T-helper 22 cell (primary cell): ENCODE measurements at places on chromosomes 2 and 18.

DNA sequence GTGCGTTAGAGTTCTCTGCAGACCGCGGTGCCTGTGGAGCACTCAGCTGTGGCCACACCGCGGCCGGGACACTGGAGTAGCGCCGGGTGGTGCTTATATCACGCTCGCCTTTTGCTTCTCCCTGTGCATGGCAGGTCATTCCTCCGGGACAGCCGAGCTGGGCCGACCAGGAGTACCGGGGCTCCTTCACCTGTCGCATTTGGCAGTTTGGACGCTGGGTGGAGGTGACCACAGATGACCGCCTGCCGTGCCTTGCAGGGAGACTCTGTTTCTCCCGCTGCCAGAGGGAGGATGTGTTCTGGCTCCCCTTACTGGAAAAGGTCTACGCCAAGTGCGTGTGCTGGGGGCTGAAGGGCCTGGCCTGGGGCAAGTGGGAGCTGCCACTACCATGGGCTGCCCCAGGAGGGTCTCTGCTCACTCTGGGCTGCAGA lies 4.2 kb downstream of the CAPN10 start:
- no peak for DNase-seq

GRCh38 chr2:233428008-233428407 lies 73.7 kb downstream of the DGKD start:
- DNase-seq = no peak

GRCh38 chr2:241666627-241667400 lies 19.8 kb downstream of the DTYMK start:
- DNase-seq = no peak

GRCh38 chr18:38572554-38573111 lies 1007.0 kb upstream of the CELF4 start:
- no peak for DNase-seq

- DNase-seq = no peak
Measured at GRCh38 chr2:17804358-17804757, 11.9 kb upstream of the MSGN1 start.

DNA sequence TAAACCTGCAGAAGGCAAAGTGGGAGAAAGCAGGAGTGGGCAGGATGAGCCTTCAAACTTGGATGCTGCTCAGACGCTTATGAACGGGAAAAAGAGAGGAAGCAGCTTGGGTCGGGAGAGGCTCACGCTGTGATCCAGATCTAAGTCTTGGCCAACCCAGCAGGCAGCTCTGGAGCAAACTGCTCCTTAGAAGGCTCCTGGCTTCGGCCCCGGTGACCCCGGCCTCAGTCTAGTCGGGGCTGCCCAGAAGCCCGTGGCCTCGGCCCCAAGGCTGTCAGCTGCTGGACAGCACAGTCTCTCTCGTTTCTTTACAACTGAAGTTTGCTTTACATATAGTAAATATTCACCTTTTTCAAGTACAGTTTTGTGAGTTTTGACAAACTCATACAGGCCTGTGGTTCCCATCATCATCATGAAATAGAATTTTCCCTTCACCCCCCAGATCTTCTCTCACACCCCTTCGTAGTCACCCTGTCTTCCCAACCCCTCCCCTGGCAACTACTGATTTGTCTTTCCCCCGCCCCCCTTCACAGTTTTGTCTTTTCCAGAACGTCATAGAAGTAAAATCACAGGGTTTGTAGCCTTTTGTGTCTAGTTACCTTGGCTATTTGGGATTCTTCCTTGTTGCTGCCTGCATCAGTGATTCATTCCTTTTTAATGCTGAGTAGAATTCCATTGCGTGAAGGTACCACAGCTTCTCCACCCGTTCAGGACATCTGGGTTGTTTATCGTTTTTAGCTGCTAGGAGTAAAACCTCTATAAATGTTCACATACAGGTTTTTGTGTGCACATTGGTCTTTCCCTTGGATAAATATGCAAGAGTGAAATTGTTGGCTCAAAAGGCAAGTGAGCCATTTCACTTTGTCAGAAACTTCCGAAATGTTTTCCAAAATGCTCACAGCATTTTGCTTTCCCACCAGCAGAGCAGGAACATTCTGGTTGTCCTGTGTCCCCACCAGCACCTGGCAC lies 35.1 kb downstream of the MYO7B start:
- DNase-seq = no peak

- DNase-seq = no peak
Measured at GRCh38 chr2:29733965-29734364, 187.4 kb downstream of the ALK start.

- DNase-seq = no peak
Measured at GRCh38 chr2:119862127-119862889, 102.6 kb downstream of the PTPN4 start.

GRCh38 chr18:57352271-57352701 lies at the start of gene ST8SIA3:
Gene ST8SIA3, plus strand, starts transcription at chr18:57352557. Its CDS starts 290 bp downstream, at chr18:57352847.
- no peak for DNase-seq

DNA sequence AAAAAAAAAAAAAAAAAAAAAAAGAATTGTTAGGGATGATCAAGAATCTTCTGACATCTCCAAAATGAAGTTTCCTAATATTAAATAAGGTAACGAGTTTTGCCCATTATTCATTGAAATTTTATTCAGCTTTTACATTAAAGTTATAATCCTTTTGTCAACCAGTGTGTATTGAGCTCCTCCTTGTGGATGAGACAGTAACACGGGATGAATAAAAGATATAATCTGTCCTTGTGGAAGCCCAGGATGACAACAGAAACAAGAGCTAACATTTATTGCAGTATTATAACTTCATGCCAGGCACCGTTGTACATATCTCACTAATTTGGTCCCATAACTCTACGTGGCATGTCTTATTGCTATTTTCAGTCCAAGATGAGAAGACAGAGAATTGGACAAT lies 33.4 kb upstream of the SERPINB7 start:
- no peak for DNase-seq

DNA sequence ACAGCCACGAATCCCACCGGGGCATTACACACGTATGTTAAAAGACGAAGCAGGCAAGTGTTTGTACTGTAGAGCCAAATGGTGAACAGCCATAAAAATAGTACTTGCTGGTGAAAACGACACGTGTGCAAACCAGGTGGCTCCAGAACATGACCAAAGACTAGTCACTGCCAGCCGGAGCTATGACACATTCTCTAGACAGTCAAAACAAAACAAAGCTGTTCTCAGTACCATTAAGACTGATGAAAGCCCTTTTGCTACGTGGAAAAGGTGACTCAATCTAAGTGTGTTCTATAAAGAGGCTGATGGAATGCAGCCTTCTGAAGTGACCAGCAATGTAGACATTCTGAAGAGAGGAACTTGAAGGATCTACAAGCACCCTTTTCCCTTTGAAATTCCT lies 367.7 kb upstream of the NETO1 start:
- DNase-seq = no peak

- no peak for DNase-seq
Measured at GRCh38 chr2:113755835-113756354, 547 bp downstream of the SLC35F5 start.

DNA sequence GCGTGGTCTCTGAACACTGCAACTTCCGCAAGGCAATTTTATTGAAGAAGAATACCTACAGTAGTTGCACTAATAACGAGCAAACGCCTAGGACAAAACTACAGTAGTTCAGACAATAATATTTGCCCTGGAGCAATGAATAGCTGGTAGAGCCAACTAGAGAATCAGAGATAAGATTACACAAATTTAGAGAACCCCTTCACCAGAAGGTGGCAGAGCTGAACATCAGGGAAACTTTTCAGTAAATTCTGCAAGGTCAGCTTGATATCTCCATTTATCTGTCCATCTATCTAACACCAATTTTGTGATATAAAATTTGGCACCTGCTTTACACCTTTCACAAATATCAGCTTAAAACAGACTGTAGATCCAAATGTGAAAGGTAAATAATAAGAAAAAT lies 43.8 kb downstream of the CDH19 start:
- no peak for DNase-seq

- DNase-seq = no peak
Measured at GRCh38 chr2:38599706-38600105, 3.0 kb downstream of the HNRNPLL start.

DNA sequence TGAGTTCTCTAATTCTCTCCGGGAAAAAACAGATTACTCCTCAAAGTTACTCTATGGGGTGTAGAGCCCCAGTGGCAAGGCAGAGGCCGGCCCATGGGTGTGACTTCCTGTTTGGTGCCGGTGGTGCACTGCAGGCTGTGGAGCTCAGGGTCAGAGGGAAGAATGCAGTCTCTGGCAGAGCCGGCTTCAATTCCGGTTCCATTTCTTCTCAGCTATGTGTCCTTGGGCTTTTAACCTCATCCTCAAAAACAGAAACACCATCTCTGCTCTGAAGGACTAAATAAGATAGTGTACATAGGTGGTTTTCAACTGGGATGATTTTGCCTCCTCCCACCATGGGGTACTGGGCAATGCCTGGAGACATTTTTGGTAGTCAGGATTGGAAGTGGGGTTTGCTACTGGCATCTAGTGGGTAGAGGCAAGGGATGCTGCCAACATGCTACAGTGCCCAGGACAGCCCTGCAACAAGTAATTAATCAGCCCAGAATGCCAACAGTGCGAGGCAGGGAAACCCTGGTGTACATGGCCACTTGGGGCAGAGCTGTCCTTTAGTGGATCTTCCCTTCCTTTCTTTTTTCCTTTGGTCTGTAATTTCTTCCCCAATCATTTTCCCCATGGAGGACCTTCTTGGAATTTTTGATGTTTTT lies 81.2 kb downstream of the INSIG2 start:
- no peak for DNase-seq

DNA sequence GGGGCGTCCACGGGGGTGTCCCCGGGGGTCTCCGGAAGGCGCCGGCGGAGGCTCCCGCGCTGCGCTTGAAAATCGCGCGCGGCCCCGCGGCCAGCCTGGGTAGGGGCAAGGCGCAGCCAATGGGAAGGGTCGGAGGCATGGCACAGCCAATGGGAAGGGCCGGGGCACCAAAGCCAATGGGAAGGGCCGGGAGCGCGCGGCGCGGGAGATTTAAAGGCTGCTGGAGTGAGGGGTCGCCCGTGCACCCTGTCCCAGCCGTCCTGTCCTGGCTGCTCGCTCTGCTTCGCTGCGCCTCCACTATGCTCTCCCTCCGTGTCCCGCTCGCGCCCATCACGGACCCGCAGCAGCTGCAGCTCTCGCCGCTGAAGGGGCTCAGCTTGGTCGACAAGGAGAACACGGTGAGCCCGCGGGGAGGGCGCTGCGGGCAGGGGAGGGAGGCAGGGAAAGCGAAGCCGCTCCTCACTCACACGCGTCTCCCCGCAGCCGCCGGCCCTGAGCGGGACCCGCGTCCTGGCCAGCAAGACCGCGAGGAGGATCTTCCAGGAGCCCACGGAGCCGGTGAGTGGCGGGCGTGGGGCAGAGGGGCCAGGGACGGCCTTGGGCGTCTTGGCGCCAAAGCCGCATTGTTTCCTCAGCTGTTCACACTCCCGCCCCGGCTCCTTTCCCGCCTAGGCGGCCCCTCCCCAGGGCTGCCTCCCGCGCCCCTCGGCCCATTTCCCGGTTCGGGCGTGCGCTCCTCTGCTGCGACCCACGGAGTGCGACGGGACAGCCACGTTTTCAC lies at the start of gene RRM2:
Gene RRM2, plus strand, starts transcription at position 240 of the 781 bp plus-strand sequence. Its CDS starts 60 bp downstream, at position 300.
- DNase-seq = peak; percentile 76

GRCh38 chr2:29487967-29488555 lies 372.8 kb downstream of the CLIP4 start:
- DNase-seq = no peak

GRCh38 chr2:239552213-239552926 lies 151.6 kb upstream of the HDAC4 start:
- DNase-seq = no peak

DNA sequence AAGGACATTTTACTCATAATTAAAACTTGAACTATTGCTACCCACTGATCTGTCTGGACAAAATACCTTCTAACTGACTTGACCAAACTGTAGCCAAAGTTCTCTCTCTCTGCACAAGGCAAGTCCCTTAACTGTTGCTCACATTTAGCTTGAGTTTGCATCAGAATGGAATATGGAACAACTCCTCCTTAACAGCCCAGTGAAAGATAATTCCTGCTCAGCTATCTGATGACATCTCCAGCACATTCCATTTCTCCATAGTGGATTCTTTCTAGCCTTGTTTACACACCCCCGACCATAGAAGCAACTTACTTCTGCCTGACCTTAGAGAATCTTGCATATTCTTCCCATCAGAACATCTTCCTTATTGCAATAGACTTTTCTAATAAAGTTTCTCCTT lies 317.2 kb upstream of the CDH2 start:
- no peak for DNase-seq

DNA sequence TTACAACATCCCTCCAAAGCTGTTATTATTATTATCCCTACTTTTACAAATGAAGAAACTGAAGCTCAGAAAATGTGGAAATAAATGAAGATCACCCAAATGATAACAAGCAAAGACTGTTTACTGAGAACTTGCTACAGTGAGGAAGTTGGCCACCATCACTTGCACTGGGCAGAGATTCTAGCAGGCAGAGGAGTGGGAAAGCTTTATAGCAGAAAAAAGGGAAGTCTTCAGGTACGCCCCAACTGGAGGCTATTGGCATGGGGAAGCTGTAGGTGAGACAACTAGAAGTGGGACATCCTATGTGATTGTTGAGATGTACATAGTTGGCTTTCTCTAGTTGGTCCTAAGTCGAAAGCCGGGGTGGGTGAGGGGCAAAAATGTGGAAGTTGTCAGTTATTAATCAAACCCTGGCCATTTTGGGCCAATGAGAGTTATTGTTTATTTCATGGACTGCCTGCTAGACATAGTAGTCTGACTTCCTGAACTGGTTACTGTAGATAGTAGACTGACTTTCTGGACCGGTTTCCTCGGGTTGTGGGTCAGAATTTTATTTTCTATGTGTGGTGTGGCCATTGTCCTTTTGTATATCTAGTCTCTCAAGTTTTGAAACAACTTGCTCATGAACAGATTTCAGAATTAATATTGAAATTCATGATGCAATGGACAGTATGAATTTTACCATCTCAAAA lies 40.2 kb upstream of the STAT4 start:
- no peak for DNase-seq

GRCh38 chr18:53665701-53666100 lies 558.8 kb downstream of the MBD2 start:
- no peak for DNase-seq

GRCh38 chr2:135132314-135132713 lies 80.2 kb downstream of the RAB3GAP1 start:
- no peak for DNase-seq
